ENCODE measurements at places on chromosomes 11 and 22.

DNA sequence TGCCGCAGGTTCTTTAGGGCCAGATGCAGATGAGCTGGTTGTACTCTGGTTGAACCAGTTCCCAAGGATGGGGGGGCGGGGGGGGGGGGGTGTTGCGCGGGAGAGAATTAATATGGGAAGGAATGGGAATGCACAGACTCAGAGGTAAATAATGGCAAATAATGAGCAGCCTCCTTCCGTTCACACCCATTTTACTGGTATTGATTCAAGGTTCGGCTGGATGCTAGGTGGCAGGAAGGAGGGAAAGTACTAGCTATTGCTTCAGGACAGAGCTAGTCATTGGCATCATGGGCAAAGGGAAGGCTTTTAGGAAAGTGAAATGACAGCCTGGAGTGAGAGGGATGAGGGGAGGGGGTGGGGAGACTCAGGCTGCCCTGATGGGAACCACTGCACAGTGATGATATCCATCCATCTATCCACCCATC lies at the start of gene VSTM5:
VSTM5 (minus strand) TSS at position 25 of the 425 bp plus-strand sequence. CDS start 116 bp downstream, outside the sequence.
- DNase-seq: no peak

DNA sequence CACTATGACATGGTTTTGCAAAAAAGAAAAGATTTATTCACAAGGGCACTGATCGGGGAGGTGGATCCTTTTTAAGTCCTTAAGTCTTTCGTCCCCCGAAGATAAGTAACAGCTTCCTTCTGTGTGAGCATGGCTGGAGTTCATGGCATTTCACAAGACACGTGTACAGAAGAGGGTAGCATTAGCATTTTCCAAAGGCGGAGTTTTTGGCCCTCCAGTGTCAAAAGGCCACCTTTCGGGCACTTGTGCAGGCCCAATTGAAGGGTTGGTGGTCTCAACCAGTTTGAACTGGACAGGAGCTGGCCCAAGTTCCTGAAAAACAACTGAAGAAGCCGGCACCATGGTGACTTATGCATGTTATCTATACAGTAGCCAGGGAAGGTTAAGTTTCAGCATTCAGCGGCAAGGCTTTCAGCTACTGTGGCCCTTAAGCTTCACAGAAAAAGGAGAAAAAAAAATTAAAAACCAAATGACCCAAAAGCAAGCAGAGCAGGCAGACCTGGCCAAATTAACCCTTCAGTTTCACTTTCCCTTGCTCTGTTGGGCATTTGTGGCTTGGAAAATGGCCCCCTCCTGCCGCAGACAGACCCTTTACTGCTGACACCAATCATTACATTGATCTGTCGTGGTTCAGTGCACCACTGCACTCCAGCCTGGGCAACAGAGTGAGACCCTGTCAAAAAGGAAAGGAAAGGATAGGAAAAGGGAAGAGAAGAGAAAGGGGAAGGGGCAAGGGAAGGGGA lies 18.7 kb downstream of the ZNF74 start:
- no peak for DNase-seq

- no peak for DNase-seq
Observed at GRCh38 chr11:9313648-9314290, 624 bp downstream of the TMEM41B start.

GRCh38 chr11:104163100-104164027 lies 583 bp downstream of the PDGFD start:
- no peak for DNase-seq

DNA sequence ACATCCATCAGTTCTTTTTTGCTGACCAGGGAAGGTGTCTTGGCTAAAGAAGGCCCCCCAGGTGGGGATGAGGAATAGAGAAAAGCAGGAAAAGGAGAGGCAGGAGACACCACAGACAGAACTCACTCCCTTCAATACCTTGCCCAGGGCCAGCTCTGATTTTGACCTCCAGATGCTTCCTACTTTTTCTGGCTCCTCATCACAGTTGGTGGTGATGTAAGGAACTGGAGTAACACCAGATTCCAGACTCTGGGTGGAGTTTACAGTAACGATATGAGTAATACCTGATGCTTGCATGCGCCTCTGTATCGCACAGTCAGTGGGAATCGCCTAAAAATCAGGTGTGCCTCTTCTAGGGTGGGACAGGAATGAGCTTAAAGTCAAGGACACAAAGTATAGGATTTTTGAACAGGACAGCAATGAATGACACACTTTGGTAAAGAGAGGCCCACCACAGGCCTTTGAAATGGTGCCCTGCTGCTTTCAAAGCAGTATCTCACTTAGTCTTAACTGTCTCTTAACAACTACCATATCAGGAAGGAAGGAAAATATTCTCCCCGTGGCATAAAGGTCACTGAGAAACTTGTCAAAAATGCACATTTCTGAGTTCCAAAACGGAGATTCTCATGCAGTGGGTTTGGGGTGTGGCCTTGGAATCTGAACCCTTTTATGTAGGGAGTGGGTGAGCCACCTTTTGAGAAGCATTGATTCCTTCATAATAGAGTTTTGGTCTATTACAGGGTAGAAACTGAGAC lies 140.8 kb downstream of the SNX19 start:
- DNase-seq: no peak

DNA sequence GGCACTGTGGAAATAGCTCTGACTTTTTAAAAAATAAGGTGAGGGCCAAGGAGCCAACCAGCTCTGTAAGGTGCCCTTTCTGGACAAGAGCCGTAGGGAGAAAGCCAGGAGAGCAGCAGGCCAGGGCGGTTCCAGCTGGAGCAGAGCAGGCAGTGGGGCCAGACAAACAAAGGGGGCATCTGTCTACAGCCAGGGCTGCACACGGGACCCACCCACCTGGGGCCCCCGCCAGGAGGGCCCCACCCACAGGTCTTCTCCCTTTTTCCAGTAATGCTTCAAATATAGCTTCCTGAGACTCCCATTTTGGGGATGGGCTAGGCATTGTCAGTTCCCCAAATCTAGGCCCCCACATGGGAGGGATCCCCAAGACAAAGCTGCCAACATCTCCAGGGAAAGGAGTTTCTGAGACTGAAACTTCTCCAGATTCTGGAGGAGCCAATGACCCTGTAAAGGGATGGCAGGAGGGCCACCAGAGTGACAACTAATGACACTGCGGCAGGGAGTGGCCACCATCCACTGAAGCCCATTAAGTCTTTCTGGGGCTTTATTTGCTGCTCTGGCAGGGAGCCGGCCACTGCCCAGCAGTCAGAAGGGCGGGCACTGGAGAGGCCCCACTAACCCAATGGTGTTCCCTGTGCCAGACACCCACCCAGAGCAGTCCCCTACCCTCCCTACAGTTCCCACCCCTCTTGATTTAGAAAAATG lies 1.9 kb downstream of the ZFTA start:
- DNase-seq: no peak

DNA sequence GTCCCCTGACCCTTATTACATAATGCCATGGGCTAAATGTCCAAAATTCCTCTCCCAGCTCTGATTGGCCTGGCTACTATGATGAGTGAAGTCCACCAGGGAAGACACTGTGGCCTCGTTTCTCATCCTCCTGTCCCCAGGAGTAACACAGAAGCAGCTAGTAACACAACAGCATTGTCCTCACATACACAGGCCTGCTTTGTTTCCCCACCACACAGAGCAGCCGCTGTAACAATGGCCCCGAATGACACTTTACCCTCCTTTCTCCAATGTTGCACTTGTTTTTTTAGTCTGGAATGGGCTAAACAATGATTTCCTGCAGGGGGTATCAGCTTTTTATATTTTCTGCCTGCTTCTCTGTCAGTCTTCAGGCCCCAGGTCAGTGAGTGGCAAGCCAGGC lies at the start of gene PRR5L:
PRR5L (plus strand) TSS at position 363 of the 400 bp plus-strand sequence. CDS start 104,834 bp downstream, outside the sequence.
- DNase-seq: no peak

- DNase-seq: no peak
Observed at GRCh38 chr11:6602096-6602940, 1.1 kb downstream of the RRP8 start.

DNA sequence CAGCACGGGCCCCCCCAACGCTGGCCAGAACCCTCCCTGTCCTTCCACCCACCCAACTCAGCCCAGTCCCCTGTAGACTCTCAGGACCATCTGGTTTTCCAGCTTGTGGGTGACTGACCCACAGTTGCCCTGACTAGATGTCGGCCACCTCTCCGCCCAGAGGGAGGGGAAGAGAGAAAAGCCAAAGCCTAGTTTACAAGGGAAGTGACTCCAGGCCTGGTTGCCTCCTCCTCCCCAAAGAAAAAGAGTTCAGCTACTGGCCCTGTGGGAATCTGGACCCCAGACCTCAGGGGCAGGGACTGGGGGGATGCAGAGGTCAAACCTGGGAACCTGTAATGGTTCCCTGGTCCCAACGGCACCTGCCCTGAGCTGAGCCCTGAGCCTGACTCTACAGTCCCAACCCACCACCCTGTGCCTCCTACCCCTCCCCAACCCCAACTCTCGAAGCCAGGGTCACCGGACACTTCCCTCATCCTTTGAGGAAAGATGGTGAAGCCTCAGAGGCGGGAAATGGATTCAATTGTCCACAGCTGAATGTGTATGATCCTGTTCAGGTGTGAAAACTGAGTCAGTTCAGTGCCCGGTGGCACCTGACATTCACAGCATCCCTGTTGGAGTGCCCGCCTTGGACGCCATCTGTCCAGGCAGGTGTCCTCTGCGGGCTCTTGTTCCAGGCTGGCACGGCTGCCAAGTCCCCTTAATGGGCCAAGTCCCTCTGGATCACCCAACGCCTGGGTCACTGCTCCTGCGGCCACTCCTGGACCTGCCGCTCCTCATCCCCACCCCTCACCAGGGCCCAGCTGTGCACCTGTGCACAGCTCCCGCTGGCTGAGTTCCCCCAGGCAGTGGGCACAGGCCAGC lies 21.0 kb upstream of the WNT7B start:
- DNase-seq: no peak

DNA sequence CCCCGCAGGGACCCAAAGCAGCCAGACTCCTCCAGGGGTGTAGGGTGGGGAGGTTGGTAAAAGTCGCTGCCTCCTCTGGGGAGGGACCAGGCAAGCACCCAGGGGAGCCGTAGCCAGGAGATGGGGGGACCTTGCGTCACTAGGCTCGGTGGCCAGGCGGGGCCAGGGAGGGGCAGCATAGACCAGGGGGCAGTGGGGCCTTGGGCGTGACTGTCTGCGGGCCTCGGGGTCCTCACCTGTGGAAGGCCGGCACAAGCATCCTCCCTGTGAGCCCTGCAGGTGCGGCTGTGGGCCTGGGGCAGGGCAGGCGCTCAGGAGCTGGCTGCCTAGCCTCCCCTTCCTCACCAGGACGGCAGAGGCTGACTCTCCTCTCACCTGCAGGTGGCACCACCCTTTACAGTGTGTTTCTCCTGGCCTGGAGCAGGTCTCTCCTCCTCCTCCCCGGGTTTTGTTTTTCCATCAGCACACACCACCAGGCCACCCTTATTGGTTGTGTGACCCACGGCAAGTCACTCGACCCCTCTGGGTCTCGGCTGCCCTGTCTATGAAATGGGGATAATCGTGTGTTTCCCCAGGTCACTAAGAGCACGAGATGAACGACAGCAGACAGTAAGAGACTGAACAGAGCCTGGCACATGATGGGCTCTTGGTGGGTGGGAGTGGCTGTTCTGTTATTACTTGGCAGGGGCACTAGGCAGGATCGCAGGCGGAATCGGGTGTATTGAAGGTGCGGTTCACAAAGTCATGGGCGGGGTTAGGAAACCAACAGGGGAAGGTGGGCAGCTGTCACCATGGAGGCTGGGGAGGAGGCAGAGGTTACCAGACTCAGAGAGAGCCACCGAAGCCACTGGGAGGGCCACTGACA lies 52.7 kb downstream of the FLRT1 start:
- DNase-seq: no peak

GRCh38 chr11:60310407-60310998 lies 16.6 kb upstream of the MS4A6E start:
- no peak for DNase-seq

DNA sequence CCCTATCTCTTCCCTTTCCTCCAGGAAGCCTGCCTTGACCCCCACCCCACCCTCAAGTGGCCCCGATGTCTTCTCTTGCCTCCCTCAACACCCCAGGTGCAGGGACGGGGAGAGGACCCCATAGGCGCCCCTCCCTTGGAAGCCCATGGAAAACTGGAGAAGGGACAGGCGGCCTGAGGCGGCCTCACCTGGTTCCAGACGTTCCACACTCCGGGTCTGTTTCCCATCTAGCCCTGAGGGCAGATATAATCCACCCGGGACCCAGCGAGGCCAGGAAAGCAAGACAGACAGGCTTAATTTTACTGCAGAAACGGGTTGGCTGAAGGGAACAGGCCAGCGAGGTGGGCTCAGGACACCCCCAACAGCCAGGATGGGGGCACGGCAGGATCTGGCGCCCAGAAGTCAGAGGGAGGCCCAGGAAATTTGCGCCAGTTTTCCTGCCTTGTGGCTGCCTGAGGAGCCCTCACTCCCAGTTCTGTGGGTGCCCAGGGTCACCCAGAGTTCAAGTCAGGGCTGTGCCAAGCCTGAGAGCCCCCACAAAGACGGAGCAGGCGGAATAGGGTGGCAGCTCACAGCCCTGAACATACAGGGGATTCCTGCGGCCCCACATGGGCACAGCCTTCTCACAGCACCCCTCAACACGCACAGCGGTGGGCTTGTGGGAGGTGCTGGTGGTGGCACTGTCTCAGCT lies 3.0 kb upstream of the SIGIRR start:
- no peak for DNase-seq

DNA sequence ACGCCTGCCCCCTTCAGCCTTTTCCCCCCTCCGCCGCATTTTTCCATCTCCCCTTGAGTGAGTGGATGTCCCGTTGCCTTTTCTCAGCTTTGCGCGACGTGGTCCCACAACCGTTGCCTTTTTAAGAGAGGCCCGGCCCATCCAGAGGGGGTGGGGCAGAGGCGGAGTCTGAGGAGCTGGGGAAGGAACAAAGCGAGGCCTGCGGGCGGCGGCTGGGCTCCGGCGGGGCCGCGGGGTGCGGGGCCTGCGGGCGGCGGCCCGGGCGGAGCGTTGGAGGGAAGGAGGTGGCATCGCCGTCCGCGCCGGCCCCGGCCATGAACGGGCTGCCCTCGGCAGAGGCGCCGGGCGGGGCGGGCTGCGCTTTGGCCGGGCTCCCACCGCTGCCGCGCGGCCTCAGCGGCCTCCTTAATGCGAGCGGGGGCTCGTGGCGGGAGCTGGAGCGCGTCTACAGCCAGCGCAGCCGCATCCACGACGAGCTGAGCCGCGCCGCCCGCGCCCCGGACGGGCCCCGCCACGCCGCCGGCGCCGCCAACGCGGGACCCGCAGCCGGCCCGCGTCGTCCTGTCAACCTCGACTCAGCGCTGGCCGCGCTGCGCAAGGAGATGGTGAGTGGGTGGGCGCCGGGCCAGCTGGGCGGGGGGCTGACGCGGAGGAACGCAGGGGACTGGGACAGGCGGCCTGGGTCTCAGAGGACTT lies at the start of gene FAM89B:
FAM89B (plus strand) TSS at position 183 of the 696 bp plus-strand sequence; CDS start at position 315, 132 bp downstream.
- no peak for DNase-seq

DNA sequence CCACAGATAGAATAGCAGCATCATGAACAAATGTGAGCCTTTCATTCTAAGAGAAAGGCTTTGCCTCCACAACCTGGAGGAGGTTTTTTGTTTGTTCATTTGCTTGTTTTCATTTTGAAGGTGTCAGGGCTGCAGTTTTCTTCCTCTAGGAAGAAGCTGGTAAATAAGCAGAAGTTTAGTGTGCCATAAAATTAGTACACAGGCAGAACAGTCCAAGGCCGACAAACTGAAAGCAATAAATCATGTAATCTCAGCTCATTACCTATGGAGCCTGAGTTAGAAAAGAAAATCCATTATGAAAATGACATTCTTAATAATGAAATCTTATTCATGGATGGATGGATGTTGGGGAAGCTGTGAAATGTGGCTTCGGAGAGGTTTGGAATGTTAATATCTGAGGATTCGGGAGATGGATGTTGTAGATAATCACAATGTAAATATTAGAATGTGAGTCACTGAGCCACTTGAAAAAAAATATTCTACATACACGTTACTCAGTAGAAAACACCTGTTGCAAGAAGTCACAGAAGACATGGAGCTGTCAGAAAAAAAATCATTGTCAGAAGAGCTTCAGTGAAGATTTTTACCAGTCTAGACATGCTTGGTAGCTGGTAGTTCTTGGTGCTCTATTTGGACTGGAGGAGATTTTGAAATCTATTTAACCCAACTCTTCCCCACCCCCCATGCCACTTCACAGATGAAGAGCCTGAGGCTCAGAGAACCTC lies 15.0 kb upstream of the ZDHHC13 start:
- no peak for DNase-seq
